Activated naive CD8-positive, alpha-beta T cell treated with anti-CD3 and anti-CD28 coated beads, Interleukin-2, amount 10 ng/mL, durations not matched to agents 7 days and 5 days (primary cell): ENCODE measurements at places on chromosomes 7 and 10. TPM values are rescaled to one million over a fixed set of nuclear protein-coding genes. Genes with fewer than 3 reads are reported as not detected.

GRCh38 chr10:11444531-11445228, 166.8 kb downstream of the USP6NL start:
- H3K27me3 ChIP-seq, result peaks cover 11% of the 10 kb centered on the region
- DNase-seq, result no peak
- H3K36me3 ChIP-seq, result no peaks in the 10 kb centered on the region
- H3K4me3 ChIP-seq, result no peak overlapping the region
- H3K27ac ChIP-seq, result no peak overlapping the region
- peaks cover 11% of the 10 kb centered on the region for H3K4me1 ChIP-seq

- H3K27ac ChIP-seq, result no peak overlapping the region
- H3K36me3 ChIP-seq, result no peaks in the 10 kb centered on the region
- H3K4me3 ChIP-seq, result no peak overlapping the region
- no peaks in the 10 kb centered on the region for H3K27me3 ChIP-seq
- DNase-seq, result no peak
Measured at GRCh38 chr7:79855172-79855571, 279.5 kb upstream of the GNAI1 start.

- H3K27ac ChIP-seq, result peak overlapping the region; percentile 99
- H3K27me3 ChIP-seq, result peaks cover 1% of the 10 kb centered on the region
- no peak for DNase-seq
- H3K4me3 ChIP-seq, result peak overlapping the region; percentile 98
- peaks cover 1% of the 10 kb centered on the region for H3K36me3 ChIP-seq
Measured at GRCh38 chr7:135210888-135211178, 493 bp downstream of the WDR91 start.

- no peak overlapping the region for H3K27ac ChIP-seq
- no peaks in the 10 kb centered on the region for H3K36me3 ChIP-seq
- no peak for DNase-seq
- peaks cover 3% of the 10 kb centered on the region for H3K4me1 ChIP-seq
Measured at GRCh38 chr10:269440-270074, 134.3 kb downstream of the ZMYND11 start.

GRCh38 chr7:155263581-155264143, 34.0 kb upstream of the INSIG1 start:
- H3K27ac ChIP-seq, result no peak overlapping the region
- H3K4me3 ChIP-seq, result no peak overlapping the region
- DNase-seq, result no peak
- H3K36me3 ChIP-seq, result no peaks in the 10 kb centered on the region
- no peaks in the 10 kb centered on the region for H3K4me1 ChIP-seq
- no peaks in the 10 kb centered on the region for H3K27me3 ChIP-seq

DNA sequence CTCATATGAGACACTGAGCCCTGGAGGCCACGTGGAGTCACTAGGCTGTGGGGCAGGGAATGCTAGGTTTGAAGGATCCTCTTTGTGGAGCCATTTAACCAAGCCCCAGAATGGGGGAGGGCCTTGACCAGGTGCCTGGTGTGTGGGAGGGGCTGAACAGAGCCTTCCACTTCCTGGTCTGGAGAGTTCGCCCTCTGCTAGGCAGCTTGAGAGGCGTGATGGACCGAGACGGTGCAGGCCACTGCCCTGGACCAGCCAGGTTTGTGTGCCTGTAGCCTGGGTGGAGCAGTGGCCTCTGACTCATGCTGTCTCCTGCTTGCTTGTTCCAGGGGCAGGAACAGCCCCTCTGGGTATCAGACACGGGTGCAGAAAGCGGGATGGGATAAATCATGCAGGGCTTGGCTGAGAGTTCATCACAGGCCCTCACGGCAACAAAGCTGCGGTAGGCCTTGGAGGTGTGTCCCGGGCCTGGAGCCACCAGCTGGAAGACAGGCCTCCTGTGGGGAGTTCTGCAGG, 27.4 kb downstream of the ADAMTS14 start:
- H3K27me3 ChIP-seq, result no peaks in the 10 kb centered on the region
- no peak for DNase-seq
- no peak overlapping the region for H3K4me3 ChIP-seq
- H3K27ac ChIP-seq, result no peak overlapping the region
- H3K4me1 ChIP-seq, result no peaks in the 10 kb centered on the region
- no peaks in the 10 kb centered on the region for H3K36me3 ChIP-seq

GRCh38 chr10:61099756-61100155, 155.8 kb upstream of the RHOBTB1 start:
- H3K27me3 ChIP-seq, result no peaks in the 10 kb centered on the region
- H3K27ac ChIP-seq, result no peak overlapping the region
- peaks cover 2% of the 10 kb centered on the region for H3K4me1 ChIP-seq
- H3K4me3 ChIP-seq, result no peak overlapping the region

PRSS37 gene
- not detected for total RNA-seq

TSPAN14 gene
- total RNA-seq, result 98.8 TPM

IL6 gene
- 0.64 TPM for total RNA-seq

CHST3 gene
- total RNA-seq, result not detected
